ENCODE measurements at places on chromosomes 16 and 17.
A peak's percentile ranks its signal among the peaks of the same experiment; 100 is the strongest.

- no peak for DNase-seq
Measured at GRCh38 chr16:24573141-24573540, 33.8 kb downstream of the RBBP6 start.

GRCh38 chr16:58020628-58021521 lies 4.7 kb upstream of the MMP15 start:
- peak; percentile 58 for DNase-seq

DNA sequence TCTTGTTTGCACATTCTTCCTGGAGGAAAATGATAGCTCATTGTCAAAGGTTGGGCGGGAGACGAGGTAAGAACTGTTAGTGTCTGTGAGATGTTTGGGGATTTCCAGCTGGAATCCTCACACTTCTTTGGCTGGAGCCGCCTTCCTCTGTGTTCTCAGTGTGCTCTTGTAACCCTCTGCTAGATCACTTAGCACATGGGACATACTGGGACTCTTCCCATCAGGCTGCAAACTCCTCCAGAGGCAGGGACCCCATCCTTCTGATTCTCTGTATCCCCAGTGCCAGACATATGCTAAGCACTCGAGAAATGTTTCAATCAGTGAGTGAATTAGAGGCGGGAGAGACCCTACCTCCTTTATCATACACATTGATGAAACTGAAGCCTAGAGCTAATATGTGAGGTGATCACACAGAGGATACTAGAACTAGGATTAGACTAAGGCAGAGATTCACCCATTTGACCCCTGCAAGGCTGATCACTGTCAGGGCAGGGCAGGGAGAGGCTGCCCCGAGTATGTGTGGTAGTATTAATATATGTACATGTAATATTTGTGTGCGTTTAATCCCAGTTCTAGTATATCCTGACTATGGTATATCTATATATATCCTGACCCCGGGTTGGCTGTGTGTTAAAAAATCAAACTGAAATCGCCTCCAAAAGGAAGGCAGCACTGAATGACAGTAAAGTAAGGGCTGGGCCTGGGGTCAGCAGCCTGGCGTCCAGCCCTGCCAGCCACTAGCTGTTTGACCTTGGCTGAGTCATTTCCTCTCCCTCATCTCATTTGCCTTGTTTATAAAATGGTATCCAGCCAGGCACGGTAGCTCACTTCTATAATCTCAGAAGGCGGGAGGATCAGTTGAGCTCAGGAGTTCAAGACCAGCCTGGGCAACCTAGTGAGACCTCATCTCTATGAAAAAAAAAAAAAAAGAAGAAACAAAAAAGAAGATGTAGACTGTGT lies 75.5 kb upstream of the TBX2 start:
- DNase-seq: no peak

- DNase-seq: no peak
Measured at GRCh38 chr17:14797801-14798200, 467.3 kb downstream of the PMP22 start.

- DNase-seq: no peak
Measured at GRCh38 chr16:50393416-50393815, 24.6 kb upstream of the BRD7 start.

Data from RPMI8226 (cell line).